ENCODE measurements at places on chromosomes 5 and 9. TPM values are rescaled to one million over a fixed set of nuclear protein-coding genes. Genes with fewer than 3 reads are reported as not detected.

The PLAC8L1 gene
- total RNA-seq, result not detected

The DOCK2 gene
- 1.1 TPM for total RNA-seq

The OLFML2A gene
- 0.54 TPM for total RNA-seq

The RAD23B gene
- total RNA-seq, result 67.4 TPM

The FAM221B gene
- total RNA-seq, result not detected

The CDH12 gene
- total RNA-seq, result not detected

The LHX6 gene
- 16.9 TPM for total RNA-seq

The LCN6 gene
- total RNA-seq, result not detected

The SPINK13 gene
- not detected for total RNA-seq
